Articular chondrocyte of knee joint (primary cell): ENCODE measurements at places on chromosomes 1 and 21. TPM values are rescaled to one million over a fixed set of nuclear protein-coding genes. Genes with fewer than 3 reads are reported as not detected.

Gene NUAK2
- total RNA-seq: 1.9 and 2.0 TPM in 2 replicates

Gene CYP4X1
- total RNA-seq: 1.3 and 2.1 TPM in 2 replicates

Gene HES3
- total RNA-seq: not detected in 2 replicates

Gene LCE1F
- total RNA-seq: not detected in 2 replicates

Gene PDIK1L
- 6.5 and 6.8 TPM in 2 replicates for total RNA-seq
